Regular cardiac myocyte (primary cell): ENCODE measurements at places on chromosomes 2 and 18. TPM values are rescaled to one million over a fixed set of nuclear protein-coding genes. Genes with fewer than 3 reads are reported as not detected.

ANO7 gene
- total RNA-seq = 0.38 and 0.85 TPM in 2 replicates

SPR gene
- 30.5 and 40.0 TPM in 2 replicates for total RNA-seq

ZBTB7C gene
- under 0.01 TPM in 1 of 2 replicates, not detected in the other for total RNA-seq

PHLPP1 gene
- total RNA-seq = 4.2 and 4.6 TPM in 2 replicates

LNPK gene
- 55.2 and 63.1 TPM in 2 replicates for total RNA-seq

CD8B2 gene
- not detected in 2 replicates for total RNA-seq

SPDYA gene
- 0.58 and 0.85 TPM in 2 replicates for total RNA-seq

CAPN14 gene
- total RNA-seq = under 0.01 and 0.28 TPM in 2 replicates

NCL gene
- total RNA-seq = 102 and 346 TPM in 2 replicates

TRIM43 gene
- total RNA-seq = not detected in 2 replicates

CHST9 gene
- under 0.01 TPM in 2 replicates for total RNA-seq

STPG4 gene
- under 0.01 and 0.56 TPM in 2 replicates for total RNA-seq

NEU4 gene
- total RNA-seq = 0.19 and 0.28 TPM in 2 replicates

CDH2 gene
- 166 and 194 TPM in 2 replicates for total RNA-seq

EDAR gene
- total RNA-seq = not detected in 2 replicates

SIGLEC15 gene
- total RNA-seq = 1.7 and 6.3 TPM in 2 replicates

CD8B gene
- total RNA-seq = not detected in 2 replicates

CNGA3 gene
- total RNA-seq = not detected in 2 replicates

ADAM17 gene
- total RNA-seq = 35.7 and 80.1 TPM in 2 replicates

STARD6 gene
- total RNA-seq = 0.28 TPM in 1 of 2 replicates, not detected in the other

RAX gene
- not detected in 2 replicates for total RNA-seq

IL1R1 gene
- total RNA-seq = 54.1 and 136 TPM in 2 replicates

GPR45 gene
- not detected in 2 replicates for total RNA-seq

CDK15 gene
- 0.56 and 0.77 TPM in 2 replicates for total RNA-seq

ANKRD36 gene
- total RNA-seq = 21.1 and 24.5 TPM in 2 replicates

FTCDNL1 gene
- 1.1 and 2.1 TPM in 2 replicates for total RNA-seq

TDRD15 gene
- not detected in 2 replicates for total RNA-seq

GFPT1 gene
- total RNA-seq = 89.9 and 90.5 TPM in 2 replicates

LYPD6 gene
- total RNA-seq = under 0.01 and 0.77 TPM in 2 replicates

GLI2 gene
- 2.0 and 9.8 TPM in 2 replicates for total RNA-seq

COLEC11 gene
- total RNA-seq = 1.2 and 6.2 TPM in 2 replicates

ATP8B1 gene
- total RNA-seq = 86.8 and 112 TPM in 2 replicates

CRYBA2 gene
- not detected in 2 replicates for total RNA-seq

RAMP1 gene
- 0.77 and 3.1 TPM in 2 replicates for total RNA-seq

TSPYL6 gene
- not detected in 2 replicates for total RNA-seq

GPAT2 gene
- 7.6 and 37.0 TPM in 2 replicates for total RNA-seq

TPO gene
- total RNA-seq = not detected in 2 replicates

ABCG8 gene
- not detected in 2 replicates for total RNA-seq

POMC gene
- 0.77 and 0.85 TPM in 2 replicates for total RNA-seq

PFN4 gene
- 0.28 and 0.38 TPM in 2 replicates for total RNA-seq

MAP2 gene
- 5.1 and 5.2 TPM in 2 replicates for total RNA-seq

TBR1 gene
- total RNA-seq = under 0.01 TPM in 1 of 2 replicates, not detected in the other

NEU2 gene
- total RNA-seq = not detected in 2 replicates

GALNT13 gene
- total RNA-seq = 0.28 TPM in 1 of 2 replicates, not detected in the other

EVX2 gene
- not detected in 2 replicates for total RNA-seq

CLEC4F gene
- not detected in 2 replicates for total RNA-seq

CXCR1 gene
- total RNA-seq = not detected in 2 replicates

GYPC gene
- 43.7 and 63.7 TPM in 2 replicates for total RNA-seq

STRADB gene
- 50.2 and 59.5 TPM in 2 replicates for total RNA-seq

FAM237A gene
- not detected in 2 replicates for total RNA-seq

EVA1A gene
- 67.1 and 80.3 TPM in 2 replicates for total RNA-seq

DSG4 gene
- total RNA-seq = not detected in 2 replicates

RTN4 gene
- 257 and 260 TPM in 2 replicates for total RNA-seq

CRYGD gene
- not detected in 2 replicates for total RNA-seq

LIMS3 gene
- total RNA-seq = 1.1 and 1.5 TPM in 2 replicates

PNPT1 gene
- total RNA-seq = 22.3 and 36.4 TPM in 2 replicates

TUBA3E gene
- not detected in 2 replicates for total RNA-seq

PDE11A gene
- total RNA-seq = under 0.01 and 0.28 TPM in 2 replicates

HOXD13 gene
- not detected in 2 replicates for total RNA-seq
